ENCODE measurements at places on chromosomes 3 and 15. TPM values are rescaled to one million over a fixed set of nuclear protein-coding genes. Genes with fewer than 3 reads are reported as not detected.

Gene WDR82
- total RNA-seq: 93.1 TPM

Gene GOLGA6B
- total RNA-seq: not detected

Gene THPO
- 7.1 TPM for total RNA-seq

Gene GASK1A
- total RNA-seq: 2.3 TPM

Gene LIPC
- total RNA-seq: 5.9 TPM

Gene CRTAP
- total RNA-seq: 66.9 TPM

Gene CSK
- 72.4 TPM for total RNA-seq

Gene ZBTB20
- total RNA-seq: 27.3 TPM

Gene DAZL
- total RNA-seq: not detected

Gene RTP1
- total RNA-seq: not detected

Gene CD200
- total RNA-seq: 42.1 TPM

Gene SPG11
- total RNA-seq: 96.4 TPM

DNA sequence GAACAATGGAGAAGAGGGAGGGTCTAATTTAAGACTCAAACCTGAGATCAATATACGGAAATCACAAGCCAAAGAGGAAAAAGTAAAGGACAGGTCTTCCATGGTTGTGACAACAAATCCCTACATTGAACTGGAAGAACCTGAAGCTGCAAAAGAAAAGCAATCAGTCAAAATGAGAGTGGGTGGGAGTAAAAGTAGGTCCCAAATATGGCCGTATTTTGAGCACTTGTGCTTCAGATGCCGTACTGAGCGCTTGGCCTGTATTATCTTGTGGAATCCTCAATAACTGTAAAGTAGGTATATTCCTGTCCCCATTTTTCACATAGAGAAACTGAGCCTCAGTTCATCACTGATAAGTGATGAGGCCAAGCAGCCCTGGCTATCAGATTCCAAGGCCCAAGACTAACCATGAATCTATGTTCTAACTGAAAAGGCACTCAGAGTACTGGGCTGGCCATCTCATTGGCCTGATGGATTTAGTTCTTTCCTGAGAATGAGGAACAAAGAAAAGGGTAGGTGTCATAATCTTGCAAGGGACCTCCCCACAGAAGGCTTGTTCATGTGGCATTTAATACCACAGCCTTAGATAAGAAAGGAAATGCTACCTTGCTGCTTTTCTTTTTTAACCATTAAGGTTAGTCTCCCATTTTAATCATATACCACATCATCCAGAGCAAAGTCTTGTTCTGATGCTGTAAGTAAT is 52.5 kb downstream of the LRRN1 start:
- DNase-seq: no peak

- DNase-seq: no peak
These were observed 417 bp downstream of the TBCCD1 start for GRCh38 chr3:186566772-186567071.

DNA sequence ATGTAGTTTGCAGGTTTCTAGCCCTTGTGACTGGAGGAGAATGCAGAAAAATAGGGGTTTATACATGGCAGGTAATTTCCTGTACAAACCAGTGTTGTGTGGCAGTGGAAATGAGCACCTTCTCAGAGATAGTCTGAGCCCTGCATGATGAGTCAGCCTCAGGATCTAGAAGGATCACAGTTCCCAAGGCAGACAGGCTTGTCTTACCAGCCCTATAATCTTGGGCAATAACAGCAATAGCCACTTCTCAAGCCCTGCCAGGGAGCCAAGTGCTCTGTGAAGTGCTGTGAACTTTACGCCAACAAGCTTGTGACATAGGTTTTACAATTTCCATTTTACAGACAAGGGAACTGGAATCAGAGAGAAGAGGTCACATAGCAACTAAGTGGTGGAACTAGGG is 89.4 kb downstream of the CD47 start:
- no peak for DNase-seq

DNA sequence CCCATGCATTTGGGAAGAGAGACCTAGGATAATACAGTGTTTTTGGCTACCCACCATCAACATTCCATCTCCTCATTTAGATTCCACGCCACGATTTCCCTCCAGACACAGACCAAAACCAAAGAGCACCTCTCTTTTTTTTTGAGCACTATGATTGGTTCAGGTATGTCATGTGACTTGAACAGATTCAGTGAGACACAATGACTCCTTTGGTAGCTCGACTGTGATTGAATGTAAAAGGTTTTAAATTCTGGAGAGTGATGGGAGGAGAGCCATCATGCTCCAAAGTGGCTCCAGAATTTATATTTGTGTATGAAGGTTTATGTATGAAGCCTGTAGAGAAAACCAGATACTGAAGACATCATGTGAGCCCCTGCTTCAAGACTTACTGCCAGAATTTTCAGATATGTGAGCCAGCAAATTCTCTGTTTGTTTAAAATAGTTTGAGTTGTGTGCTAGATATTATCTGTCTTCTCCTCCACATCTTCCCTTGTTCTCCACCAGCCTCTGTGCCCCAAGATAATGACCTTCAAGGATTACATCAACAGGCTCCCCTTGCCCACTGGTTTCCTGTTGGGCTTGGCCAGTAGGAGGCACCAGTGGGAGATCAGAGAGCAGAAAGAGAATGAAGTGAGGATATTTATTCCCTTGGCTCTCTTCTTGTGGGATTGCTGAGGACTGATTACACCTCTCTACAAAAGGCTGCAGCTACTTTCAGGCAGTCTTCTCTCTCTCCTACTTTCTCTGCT is 12.5 kb downstream of the MYD88 start:
- DNase-seq: no peak

DNA sequence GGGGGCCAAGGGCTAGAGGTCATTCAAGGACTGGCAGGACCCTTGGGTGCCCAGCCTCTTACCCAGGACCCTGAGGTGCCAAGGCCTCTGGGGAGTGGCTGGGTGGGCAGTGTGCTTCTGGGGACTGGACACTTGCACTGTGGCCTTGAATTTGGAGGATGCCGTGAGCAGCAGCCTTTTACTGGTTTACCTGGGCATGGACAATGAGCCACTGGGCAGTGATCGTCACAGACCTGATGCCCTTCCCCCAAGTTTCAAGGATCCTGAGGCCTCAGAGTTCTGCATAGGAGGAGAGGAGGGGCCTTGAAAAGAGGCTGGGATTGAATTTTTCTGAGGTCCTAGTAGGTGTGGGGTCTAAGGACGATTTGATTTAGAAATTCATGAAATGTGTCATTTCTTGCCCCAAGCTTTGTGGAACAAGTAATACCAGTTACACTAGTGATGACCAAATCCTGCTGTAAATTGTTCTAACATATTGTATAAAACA is 146.1 kb upstream of the TPM1 start:
- DNase-seq: no peak

GRCh38 chr3:47714606-47715005 is 67.1 kb downstream of the SMARCC1 start:
- no peak for DNase-seq

DNA sequence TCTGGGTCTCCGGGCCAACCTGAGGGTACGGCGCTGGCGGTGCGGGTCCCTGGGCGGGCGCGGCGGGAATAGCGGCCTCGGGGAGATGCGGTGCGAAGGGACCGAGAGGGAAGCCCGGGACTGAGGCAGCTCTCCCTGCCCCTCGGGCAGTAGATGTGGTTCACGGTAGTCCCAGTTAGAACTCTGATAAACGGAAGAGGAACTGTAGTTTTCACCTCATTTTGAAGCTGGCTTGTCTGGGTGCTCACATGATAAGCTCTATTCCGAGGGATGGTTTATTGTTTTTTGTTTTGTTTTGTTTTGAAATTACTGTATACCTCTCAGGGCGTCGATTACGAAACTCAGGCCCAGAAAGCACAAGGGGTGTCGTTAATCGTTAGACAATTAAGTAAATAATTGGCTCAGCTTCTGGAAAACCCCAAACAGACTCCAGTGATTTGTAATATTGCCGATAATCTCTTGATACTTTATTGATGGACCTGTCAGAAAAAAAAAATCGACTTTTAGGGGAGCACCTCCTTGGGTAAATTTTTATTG is 413 bp downstream of the NUSAP1 start:
- DNase-seq: no peak

DNA sequence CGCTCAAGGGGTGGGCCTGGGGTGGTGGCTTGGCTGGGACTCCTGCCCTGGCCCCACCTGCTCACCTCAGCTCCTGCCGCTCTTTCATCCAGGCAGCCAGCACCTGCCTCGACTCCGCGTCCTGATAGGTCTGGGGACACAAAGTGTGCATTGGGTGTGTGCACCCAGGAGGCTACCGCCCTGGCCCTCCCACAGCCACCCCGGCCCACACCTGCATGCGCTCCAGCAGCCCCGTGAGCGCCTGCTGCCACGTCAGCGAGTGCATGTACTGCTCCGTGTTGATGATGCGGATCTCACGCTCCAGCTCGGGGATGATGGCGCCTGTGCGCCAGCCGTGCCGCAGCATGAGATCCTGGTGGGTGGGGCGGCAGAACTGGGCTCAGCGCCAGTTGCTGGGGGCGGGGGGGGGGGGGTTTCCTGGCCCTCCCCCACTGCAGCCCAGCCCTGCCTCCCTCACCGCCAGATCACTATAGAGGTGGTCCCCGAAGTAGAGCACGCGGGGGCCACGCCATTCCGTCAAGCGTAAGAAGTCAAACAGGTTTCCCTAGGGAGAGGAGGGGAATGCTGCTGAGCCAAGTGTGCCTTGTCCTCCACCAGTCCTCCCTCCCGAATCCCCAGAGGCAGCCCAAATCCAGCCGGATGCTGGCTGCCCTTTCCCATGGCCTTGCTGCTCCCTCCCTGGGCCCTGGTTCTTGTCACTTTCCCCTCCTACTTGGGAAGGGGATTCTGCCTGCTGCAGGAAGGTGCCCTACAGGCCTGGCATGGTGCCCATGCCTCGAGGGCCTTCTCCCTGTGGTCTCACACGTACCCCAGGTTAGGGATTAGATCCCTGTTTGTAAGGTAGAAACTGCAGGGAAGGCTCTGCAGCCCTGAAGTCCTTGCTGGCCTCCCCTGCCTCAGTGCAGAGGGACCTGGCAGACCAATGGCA is 8.6 kb downstream of the NT5DC2 start:
- no peak for DNase-seq

DNA sequence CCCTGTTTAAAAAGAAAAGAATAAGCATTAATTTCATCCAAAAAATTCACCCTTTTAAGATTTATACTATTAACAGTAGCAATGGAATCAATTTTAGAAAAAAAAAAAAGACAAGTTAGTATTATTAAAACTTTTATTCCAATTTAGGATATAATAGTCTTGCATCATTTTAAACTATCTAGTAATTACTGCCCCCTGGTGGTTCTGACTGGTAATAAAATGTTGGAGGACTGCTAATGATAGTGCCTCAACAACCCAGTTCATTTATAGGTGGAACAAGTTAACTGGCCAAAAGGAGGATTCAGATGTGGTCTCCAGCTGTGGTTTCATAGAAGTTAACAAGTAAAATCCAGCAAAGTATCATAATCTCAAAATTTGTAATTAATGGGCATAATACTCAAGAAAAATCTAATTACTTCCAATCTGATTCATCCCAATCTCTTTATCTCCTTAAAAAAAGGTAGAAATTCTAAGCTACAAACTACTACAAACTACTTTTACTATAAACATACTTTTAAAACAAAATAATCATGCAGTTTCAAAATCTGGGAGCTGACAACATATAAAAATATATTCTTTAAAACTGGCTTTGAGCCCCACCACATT is 30.7 kb upstream of the WDR49 start:
- peak; percentile 42 for DNase-seq

DNA sequence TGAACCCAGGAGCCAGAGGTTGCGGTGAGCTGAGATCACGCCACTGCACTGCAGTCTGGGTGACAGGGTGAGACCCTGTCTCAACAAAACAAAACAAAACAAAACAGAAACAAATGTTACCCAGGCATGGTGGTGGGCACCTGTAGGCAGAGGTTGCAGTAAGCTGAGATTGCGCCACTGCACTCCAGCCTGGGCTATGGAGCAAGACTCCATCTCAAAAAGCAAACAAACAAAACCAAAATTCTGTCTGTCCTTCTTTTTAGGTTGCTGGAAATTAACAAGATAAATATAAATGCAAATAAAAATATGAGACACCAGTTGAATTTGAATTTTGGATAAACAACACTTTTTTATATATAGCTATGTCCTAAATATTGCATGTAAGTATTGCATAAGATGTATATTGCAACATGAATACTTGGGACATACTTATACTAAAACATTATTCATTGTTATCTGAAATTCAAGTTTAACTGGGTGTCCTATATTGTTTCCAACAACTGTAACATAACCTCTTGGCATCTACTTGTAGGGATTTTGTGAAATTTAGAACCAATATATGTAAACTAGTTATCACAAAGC is 4.7 kb upstream of the CEP97 start:
- no peak for DNase-seq

GRCh38 chr3:115999001-115999585 is 375.8 kb downstream of the GAP43 start:
- no peak for DNase-seq

DNA sequence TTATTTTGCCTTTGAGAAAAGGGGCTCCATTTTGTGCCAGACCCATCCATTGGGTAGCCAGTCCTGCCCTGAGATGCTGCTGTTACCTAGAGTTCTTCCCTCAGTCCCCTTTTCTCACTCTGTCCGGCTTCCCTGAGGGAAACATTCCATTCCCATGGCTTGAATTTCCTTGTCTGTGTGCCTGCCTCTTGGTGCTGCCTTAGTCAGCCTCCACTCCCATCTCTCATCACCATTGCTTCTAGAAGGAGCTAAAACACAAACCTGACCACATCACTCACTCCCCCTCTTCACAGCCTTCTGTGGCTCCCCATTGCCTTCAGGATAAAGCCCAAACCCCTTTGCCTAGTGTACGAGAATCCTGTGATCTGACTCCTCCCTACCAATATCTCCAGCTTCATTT is 25.2 kb upstream of the C2CD4B start:
- DNase-seq: no peak

GRCh38 chr3:186109897-186110803 is 1.3 kb upstream of the ETV5 start:
- DNase-seq: no peak

- DNase-seq: no peak
These were observed 47.0 kb downstream of the GNB4 start for GRCh38 chr3:179404307-179404706.

- no peak for DNase-seq
These were observed 396.1 kb downstream of the UNC13C start for GRCh38 chr15:54374184-54374952.

DNA sequence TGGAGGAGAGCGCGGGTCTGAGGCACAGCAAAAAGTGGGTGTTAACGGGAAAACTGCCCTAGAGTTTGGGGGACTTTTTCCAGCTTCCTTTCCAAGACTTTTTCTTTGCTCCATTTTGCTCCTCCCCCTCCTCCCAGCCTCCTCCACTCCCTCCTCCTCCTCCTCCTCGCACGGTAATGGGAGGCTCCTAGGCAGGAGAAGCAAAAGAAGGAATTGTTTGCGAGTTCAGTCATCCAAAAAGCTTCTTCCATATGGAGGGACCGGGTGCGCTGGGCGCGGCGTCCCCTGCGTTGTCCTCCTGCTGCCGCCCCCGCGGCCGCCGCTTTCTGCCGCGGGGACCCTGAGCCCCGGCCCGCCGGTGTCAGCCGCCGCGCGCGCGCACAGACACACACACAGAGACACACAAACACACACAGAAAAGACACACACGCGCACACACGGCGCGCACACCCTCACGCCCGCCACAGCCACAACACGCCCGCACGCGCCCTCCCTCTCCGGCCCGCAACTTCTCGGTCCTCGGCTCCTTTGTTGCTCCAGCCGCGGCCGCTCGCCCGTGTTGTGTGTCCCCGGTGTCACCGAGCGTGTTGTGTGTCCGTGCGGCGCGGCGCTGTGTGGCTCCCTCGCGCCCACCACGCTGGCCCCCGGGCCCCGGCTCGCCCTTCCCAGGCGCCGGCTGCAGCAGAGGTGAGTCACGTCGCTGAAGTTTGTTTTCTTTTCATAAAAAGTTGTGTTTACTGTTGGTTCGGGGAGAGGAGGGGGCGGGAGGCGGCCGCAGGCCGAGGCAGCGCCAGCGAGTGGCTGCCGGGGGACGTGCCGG is at the start of gene BOC:
Gene BOC, plus strand, starts transcription at position 228 of the 820 bp plus-strand sequence. CDS start 38,246 bp downstream, outside the sequence.
- peak; percentile 45 for DNase-seq

GRCh38 chr3:129409541-129409940 is 18.9 kb downstream of the EFCAB12 start:
- DNase-seq: no peak

Data from progenitor cell of endocrine pancreas (in vitro differentiated cells).